ENCODE measurements at places on chromosomes 2 and 18.

- DNase-seq = no peak
Measured at GRCh38 chr2:83172841-83173240, 1286.2 kb downstream of the SUCLG1 start.

DNA sequence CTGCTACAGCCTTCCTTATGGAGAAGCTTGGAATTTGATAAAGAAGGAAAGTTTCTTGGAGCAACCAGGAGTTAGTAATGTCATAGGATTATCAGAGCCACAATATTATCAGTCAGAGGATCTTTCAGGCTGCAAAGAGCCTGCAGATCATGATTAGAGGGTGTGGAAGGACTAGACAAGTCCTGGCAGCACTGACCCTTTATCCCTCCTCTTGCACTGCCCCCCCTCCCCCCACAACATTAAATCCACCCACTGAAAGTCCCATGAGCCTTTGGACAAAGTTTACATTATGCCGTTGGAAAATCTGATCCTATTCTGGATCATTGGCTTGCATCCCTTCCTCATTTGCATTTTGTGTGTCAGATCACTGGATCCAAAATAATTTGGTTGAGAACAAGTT, 18.7 kb upstream of the IMPA2 start:
- DNase-seq = no peak

DNA sequence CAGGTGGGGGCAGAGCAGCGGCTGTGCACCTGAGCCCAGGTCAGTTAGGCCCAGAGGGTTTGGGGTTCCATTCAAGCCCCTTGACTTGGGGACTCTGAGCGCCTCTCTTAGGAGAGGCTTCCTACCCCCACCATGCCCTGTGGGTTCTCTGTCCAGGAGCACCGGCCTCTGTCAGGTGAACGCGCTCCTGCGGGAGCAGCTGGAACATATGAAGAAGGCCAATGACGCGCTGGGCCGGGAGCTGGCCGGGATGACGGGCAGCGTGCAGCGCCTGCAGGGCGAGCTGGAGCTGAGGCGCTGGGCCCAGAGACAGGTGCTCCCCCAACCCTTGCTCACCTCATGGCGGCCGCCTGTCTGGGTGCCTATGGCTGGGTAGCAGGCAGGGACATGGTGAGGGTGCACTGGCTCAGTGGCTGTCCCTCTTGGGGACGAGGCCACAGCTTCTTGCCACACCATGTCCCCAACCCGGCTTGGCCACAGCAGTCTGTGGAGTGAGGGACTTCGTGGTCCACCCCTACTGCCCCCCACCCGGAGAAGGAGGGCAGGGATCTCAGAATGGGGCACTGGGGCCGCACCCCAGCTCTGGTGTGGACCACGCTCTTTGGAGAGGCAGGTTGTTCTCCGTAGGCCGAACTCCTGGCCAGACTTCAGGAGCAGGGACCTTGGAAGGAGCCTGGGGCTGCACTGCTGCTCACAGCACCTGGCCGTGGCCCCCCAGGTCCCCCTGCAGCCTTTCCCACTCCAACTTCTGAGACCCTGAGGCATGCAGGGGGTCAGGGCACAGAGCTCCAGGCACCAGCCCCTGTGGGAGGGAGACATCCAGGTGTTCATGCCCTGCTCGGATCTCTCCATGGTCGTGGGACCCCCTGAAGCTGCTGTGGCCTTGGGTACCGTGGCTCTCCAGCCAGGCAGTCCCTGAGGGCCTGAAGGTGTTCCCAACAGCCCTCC, 19.7 kb downstream of the CROCC2 start:
- no peak for DNase-seq

- no peak for DNase-seq
Measured at GRCh38 chr2:11679486-11680181, 9.6 kb upstream of the NTSR2 start.

DNA sequence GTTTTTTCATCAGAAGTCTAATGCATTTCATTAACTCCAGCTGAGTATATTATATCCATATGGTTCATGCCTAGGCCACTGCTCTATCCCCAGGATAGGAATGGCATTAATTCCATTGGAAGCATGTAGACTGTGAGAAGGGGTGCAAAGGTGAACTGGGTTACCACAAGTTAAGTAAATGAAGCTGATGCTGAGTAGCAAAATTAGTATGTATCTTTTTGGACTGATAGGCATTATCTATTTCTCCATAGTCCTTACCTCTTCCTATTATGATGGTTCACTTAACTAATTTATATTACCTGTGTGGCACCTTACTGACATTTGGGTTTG, 24.9 kb downstream of the UBE2E3 start:
- DNase-seq = no peak

GRCh38 chr2:111534910-111535352, 349.1 kb downstream of the ANAPC1 start:
- DNase-seq = peak; percentile 53

DNA sequence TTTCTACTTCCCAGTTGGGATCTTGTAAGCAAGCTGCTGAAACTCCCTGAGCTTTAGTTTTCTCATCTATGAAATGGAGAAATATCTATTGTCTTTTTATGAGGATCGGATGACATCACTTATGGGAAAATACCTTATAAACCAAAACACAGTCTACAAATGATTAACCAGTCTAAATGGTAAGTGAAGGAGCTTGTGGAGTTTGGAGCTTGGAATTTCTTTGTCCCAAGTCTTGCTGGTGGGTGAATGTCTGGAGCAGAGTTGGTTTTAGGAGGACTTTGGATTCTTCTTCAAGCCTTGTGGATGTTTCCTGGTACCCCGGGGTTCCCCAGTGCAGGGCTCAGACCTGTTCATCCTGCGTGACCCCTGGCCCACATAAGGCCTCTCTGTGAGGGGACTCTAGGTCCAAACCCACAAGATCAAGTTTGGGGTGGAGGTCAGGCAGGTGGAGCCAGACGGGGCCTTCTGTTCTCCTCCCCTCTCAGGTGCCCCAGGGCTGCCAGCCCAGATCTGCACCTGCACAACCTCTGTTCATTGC, 43.2 kb downstream of the FOSL2 start:
- DNase-seq = no peak

DNA sequence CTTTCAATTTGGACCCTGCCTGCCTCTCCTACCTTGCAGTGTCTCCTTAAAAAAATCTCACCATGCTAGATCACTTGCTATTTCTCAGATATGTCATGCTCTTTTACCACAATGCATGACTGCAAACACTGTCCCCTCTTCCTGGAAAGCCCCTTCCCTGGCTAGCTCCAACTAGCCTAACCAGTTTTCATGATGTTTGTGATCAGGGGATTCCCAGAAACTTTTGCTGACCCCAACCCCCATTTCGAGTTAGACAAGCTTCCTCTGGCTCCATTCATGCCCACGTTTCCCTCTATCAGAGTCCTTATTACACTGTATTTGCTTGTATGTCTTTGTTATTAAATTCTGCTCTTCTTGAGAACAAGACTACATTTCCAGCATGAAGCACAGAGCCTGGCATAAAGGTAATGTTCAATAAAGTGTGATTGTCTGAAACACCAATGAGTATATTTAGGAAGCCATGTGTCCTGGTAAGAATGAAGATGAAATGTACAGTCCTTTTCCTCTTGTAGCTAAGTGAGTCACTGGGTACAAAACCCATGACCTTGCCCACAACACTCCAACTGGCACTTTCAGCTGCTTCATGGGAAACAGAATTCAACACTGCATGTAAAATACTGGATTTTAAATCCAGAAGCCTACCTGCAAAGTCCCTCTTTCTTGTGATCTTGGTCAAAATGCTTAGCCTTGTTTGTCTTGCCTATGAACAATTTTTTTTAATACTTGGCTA, 62.0 kb upstream of the ATL2 start:
- DNase-seq = peak; percentile 27

DNA sequence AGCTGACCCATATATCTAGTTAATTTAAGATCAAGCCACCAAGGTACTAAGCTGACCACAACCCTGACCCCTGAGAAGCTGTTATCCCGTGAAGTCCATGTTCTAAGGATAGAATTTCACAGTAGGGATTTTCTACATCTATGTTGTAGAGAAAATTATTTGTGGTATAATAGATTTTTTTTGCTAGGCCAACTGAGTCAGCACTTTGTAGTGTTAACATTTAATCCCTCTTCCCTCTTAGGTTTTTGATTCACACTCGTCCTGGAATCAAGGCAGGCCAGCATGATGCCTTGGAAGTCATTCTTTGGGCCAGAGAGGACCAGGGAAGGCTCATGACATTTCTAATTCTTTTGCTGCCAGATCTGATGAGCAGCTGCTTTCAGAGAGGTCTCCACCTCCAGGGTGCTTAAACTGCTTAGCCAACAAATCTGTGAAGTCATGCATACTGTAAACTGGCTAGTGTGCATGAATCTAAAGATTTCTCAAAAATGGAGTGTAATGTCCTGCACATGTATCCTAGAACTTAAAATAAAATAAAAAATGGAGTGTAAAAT, 102.5 kb downstream of the RBM43 start:
- DNase-seq = no peak

DNA sequence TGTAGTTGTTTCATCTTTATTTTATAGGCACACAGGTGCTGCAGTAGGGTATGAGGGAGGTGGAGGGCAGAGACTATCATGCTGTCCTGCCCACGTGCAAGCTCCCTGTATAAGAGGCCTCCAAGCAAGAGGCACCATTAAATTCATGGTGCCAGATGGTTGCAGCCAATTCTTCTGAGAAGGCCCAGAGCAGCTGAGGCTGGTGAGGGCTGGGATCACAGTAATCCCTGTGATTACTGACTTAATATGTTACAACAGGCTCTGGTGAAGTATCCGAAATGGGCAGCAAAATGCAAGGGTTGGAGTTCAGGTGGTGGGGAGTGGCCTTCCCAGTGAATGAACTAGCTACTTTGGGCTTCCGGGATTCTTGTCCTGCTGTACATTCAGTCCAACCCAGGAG, 191.9 kb upstream of the SMAD2 start:
- no peak for DNase-seq

DNA sequence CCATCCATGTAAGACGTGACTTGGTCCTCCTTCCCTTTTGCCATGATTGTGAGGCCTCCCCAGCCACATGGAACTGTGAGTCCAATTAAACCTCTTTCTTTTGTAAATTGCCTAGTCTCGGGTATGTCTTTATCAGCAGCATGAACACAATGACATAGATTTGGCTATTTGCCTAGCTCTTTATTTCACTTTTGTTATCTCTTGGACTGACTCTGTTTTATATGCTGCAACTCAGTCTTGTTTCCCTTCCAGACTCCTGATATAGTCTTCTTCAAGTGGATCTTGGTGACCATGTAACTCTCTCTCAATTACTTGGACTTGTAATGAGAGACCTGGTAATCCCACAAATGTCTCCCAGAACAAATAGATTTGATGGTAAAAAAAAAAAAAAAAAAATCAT, 627.6 kb downstream of the CCDC85A start:
- no peak for DNase-seq

Data from suppressor macrophage (primary cell).